ENCODE measurements at places on chromosomes 13 and 19. TPM values are rescaled to one million over a fixed set of nuclear protein-coding genes. Genes with fewer than 3 reads are reported as not detected.

DNA sequence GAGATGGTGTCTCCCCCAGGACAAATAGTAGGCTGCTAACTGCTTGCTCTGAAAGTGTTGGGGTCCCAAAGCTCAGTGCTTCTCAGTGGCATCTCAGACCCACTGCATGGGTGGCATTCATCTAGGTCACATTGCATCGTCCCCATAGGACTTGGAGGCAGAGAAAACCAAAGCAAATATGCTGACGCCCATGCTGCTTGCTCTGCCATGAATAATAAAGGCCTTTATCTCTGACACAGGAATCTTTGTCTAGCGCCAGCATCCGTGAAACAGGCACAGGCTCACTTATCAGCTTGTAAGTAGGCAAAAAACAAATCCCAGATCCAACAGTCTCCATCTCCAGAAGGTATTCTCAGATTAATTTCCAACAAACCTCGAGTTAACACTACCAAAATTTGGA, 18.9 kb upstream of the IPO5 start:
- no peak for DNase-seq

CLEC17A gene
- not detected for total RNA-seq

GRCh38 chr19:21912654-21913053, 76.7 kb upstream of the ZNF43 start:
- DNase-seq, result no peak

EPS8L1 gene
- total RNA-seq, result 1.4 TPM

GRCh38 chr19:14477418-14478112, 2.4 kb upstream of the PTGER1 start:
- DNase-seq, result no peak

GRCh38 chr13:28753208-28753892, 34.6 kb upstream of the SLC46A3 start:
- peak; percentile 92 for DNase-seq

ARHGEF18 gene
- total RNA-seq, result 43.6 TPM

All from myocyte (in vitro differentiated cells).